Tibial artery (tissue), 4 donors: ENCODE measurements at places on chromosomes 11 and 22.

DNA sequence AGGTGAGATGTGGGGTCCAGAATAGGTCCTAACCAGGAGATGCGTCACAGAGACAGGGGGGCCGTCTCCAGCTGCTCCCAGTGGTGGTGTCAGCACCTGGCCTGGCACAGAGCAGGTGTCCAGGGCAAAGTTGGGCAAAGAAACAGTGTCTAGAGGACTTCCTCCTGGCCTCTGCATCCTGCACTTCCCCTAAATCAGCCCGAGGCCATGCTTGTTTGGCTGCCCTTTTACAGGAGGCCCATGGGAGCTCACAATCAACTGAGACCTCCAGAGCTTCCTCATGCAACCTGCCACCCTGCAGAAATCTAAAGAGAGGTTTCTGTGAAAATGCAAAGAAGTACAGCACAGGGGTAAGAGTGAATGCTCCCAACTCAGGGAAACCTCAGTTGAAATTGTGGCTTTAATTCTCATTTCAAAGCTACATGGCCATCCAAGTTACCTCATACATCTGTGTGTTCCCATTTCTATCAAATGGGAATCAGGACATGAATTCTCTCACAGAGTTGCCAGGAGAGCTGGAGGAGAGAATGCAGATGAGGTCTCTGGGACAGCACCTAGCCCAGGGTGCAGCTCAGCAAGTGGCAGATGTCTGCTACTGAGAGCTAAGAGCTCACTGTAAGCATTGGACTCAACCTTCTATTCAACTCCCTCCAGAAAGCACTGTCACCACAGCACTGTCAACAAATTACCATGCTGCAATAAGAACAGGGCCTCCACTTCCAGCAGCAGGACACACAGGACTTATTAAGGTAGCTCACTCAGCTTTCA is 32.6 kb downstream of the TCIRG1 start:
- no peaks in the 10 kb centered on the region for H3K4me1 ChIP-seq
- no peak overlapping the region for H3K4me3 ChIP-seq
- no peak for DNase-seq
- no peaks in the 10 kb centered on the region for H3K27me3 ChIP-seq

GRCh38 chr11:11580012-11580411 is 41.8 kb downstream of the GALNT18 start:
- no peaks in the 10 kb centered on the region for H3K4me1 ChIP-seq
- no peak overlapping the region for H3K27ac ChIP-seq
- H3K4me3 ChIP-seq = no peak overlapping the region
- no peak for DNase-seq
- H3K27me3 ChIP-seq = no peaks in the 10 kb centered on the region
- no peaks in the 10 kb centered on the region for H3K36me3 ChIP-seq

GRCh38 chr22:49322861-49323622 is 504.6 kb downstream of the BRD1 start:
- H3K36me3 ChIP-seq = no peaks in the 10 kb centered on the region
- H3K27me3 ChIP-seq = peaks cover 27% of the 10 kb centered on the region
- H3K4me1 ChIP-seq = no peaks in the 10 kb centered on the region
- H3K4me3 ChIP-seq = no peak overlapping the region
- no peak for DNase-seq

- no peaks in the 10 kb centered on the region for H3K4me1 ChIP-seq
- no peak overlapping the region for H3K27ac ChIP-seq
- no peak overlapping the region for H3K4me3 ChIP-seq
- no peaks in the 10 kb centered on the region for H3K27me3 ChIP-seq
Observed at GRCh38 chr11:109986488-109986887, 106.7 kb upstream of the ZC3H12C start.

DNA sequence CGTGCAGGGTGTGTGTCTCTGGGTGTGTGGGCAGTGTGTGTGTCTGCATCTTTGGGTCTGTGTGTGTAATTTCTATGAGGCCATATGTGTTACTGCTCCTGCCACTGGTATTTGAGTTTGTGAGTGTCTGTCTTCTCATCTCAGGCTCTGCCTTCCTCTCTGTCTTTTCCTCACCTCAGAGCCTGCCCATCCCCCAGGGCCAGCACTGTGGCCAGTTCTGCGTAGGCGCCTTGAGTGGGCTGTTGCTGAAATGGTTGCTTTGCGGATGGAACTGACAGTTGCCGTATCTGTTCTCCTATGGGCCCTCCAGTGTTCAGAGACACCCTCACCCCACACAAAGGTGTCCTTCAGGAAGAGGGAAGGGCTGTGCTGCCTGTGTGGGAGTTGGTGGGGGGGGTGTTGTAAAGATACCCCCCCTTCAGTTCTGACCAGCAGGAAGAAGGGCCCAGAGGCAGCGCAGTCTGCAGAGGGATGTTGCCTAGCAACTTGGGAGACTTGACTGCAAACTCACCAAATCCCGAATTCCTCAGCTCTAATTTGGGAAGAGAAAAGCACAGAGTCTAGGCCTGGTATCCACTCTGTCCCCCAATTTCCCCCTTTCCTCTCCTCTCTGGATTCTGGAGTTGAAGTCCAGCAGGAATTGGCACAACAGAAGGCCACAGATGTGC is 2.0 kb upstream of the NRGN start:
- no peaks in the 10 kb centered on the region for H3K36me3 ChIP-seq
- no peak overlapping the region for H3K4me3 ChIP-seq
- DNase-seq = no peak

DNA sequence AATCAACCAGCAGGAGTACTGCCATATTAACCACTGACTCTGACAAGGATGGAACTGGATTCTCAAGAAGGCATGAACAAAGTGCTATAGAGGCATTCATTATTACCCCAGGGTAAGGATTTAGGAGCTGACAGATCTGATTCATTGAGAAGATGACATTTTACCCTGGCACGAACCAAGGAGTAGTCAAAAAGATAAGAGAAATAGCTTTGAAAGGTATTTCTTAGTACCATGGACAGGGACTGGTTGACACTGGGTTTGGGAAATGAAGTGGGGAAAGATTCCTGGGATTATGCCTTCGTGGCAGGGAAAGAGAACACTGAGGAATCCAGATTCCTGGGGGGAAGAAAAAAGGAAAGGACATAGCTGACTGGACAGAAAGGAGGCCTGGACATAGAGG is 5.1 kb upstream of the SAAL1 start:
- H3K4me3 ChIP-seq = no peak overlapping the region
- peaks cover 15% of the 10 kb centered on the region for H3K27me3 ChIP-seq
- H3K4me1 ChIP-seq = no peaks in the 10 kb centered on the region
- no peak for DNase-seq
- no peak overlapping the region for H3K27ac ChIP-seq
- H3K36me3 ChIP-seq = no peaks in the 10 kb centered on the region

- no peaks in the 10 kb centered on the region for H3K36me3 ChIP-seq
- no peak overlapping the region for H3K4me3 ChIP-seq
- no peak for DNase-seq
- peaks cover 3% of the 10 kb centered on the region for H3K4me1 ChIP-seq
- no peaks in the 10 kb centered on the region for H3K27me3 ChIP-seq
Observed at GRCh38 chr11:38718049-38718448, 2120.0 kb upstream of the RAG2 start.

- no peak overlapping the region for H3K27ac ChIP-seq
- H3K4me3 ChIP-seq = no peak overlapping the region
- no peaks in the 10 kb centered on the region for H3K36me3 ChIP-seq
- H3K27me3 ChIP-seq = peaks cover 19% of the 10 kb centered on the region
- no peak for DNase-seq
Observed at GRCh38 chr11:128579798-128580504, 7.4 kb downstream of the ETS1 start.

DNA sequence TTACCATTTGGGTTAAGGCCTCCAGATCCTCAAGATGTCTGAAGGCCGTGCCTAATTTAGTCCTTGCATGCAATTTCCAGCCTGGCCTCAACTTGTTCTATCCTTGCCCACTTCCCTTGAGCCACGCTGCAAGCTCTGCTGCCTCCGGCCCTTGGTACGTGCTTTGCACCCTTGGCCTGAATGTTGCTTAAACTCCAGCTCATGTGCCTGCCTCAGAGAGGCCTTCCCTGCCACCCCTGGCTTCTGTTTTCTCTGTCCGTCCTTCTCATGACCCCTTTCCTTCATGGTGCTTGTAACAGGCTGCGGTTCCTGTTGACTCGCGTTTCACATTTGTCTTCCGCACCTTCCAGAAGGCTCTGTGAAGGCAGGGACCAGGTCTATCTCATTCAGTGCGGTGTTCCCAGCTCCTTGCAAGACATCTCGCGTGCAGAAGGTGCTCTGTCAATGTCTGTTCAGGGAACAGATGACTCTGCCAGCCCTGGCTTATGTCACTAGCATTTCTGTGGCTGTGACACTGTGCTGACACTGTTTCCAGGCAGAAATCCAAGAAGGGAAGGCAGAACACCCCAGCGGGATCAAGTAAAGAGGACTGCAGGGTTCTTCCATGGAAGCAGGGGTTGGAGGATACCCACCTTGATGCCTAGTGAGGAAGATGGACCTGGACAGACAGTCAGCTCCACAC is 61.8 kb downstream of the FBLN1 start:
- DNase-seq = no peak
- no peaks in the 10 kb centered on the region for H3K4me1 ChIP-seq
- no peak overlapping the region for H3K4me3 ChIP-seq
- no peak overlapping the region for H3K27ac ChIP-seq

GRCh38 chr11:1267441-1268100 is 41.9 kb downstream of the TOLLIP start:
- H3K27ac ChIP-seq = no peak overlapping the region
- peaks cover 5% of the 10 kb centered on the region for H3K36me3 ChIP-seq
- H3K4me1 ChIP-seq = peaks cover 6% of the 10 kb centered on the region
- no peak for DNase-seq

DNA sequence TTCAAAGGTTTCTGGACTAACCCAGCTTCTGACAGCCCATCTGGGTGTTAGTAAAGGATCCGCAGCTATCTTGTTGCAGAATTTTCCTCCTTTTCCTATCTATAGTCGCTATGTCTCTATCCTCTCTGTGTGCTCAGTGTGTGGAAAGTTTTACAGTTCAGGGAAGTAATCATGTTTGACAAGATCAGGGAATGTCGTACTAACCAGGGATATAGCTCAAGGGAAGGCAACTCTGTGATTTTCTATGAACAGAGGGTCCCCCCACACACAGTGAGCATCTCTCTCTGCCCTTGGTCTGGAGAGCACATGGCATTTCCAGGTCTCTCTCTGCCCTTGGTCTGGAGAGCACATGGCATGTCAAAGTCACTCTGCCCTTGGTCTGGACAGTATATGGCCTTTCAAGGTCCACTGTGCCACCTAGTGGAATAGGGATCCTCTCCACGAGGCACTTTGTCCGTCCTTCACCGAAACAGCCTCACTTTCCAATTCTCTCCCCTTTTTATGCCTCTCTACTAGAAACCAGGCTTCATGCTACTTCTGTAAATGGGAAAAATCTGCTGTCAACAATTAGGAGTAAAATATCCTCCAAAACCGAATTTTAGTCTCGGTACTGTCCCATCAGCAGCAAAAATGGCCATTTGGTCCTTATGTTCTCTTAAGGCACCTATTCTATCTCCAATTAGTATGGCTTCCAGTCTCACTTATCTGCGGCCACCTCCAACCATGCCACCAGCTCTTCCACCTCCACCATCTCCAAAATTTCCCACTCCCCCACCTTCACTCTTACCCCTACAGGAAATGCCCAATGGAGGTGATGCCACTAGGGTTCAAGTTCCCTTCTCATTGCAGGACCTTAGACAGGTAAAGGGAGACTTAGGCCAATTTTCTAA is 88.7 kb downstream of the IGLL5 start:
- H3K27me3 ChIP-seq = peaks cover 5% of the 10 kb centered on the region
- no peak overlapping the region for H3K27ac ChIP-seq
- no peak for DNase-seq
- H3K4me1 ChIP-seq = no peaks in the 10 kb centered on the region

DNA sequence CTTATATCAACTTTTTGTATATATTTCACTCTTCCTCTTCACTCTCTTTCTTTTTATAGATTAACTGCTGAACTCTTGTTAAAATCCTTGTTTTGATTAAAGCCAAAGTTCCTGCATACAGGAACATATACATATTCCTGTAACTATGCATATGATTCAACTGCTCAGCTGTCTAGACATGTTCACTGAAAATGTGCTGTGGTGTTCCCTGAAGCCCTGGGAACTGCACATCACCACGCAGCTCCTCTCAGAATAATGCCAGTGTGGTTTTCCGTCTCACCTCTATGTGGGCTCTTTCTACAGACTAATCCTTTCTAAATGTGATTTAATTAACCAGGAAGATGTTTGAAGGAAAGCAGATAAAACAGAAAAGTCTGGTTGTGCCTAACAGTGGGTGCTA is 25.6 kb upstream of the MMP12 start:
- H3K4me1 ChIP-seq = no peaks in the 10 kb centered on the region
- no peak overlapping the region for H3K27ac ChIP-seq
- H3K27me3 ChIP-seq = no peaks in the 10 kb centered on the region
- no peaks in the 10 kb centered on the region for H3K36me3 ChIP-seq
- H3K4me3 ChIP-seq = no peak overlapping the region

DNA sequence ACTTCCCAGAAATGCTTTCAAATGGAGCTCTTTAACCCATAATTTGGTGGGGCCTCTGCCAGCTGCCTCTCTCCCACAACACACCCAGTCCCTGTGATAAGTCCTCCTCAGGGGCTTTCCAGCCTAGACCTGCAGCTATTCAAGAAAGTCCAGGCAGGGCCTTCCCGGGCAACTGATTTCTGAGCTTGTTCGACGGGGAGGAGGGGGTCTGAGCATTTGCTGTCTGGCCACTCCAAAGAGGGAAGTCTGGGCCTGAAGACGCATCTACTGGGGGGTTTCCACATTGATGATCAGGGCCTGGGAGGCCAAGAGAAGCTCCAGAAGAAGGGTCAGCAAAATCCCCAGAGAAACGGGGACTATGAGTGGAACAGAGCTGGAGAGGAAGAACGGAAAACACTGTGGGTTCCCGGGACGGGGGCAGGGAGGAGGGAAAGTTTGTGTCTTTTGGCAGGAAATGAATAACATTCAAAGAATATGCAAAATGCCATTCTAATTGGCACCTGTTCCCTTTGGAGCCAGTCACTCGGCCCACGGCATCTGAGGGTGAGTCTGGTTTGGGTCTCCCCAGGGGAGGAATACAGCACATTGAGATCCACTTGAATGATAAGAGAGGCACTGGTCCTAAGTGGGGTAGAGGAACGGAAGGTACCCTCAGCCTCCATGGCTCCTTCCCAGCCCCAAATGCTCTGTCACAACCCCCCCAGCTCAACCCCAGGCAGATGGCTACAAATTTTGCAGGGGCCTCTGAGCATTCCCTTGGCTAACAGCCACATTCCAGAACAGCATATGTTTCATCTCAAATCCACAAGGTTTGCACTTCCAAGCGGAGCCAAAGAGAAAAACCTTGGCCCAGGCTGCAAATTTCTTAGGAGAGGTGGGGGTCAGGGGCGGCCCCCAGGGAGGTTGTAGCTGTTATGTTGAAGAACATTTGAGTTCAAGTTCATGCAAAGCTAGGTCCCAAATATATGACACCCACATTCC is 72.0 kb downstream of the RPUSD4 start:
- H3K36me3 ChIP-seq = no peaks in the 10 kb centered on the region
- H3K27me3 ChIP-seq = peaks cover 44% of the 10 kb centered on the region
- no peak for DNase-seq
- H3K4me1 ChIP-seq = no peaks in the 10 kb centered on the region

GRCh38 chr11:39036021-39036420 is 2423.4 kb downstream of the LRRC4C start:
- H3K36me3 ChIP-seq = no peaks in the 10 kb centered on the region
- H3K4me3 ChIP-seq = no peak overlapping the region
- H3K4me1 ChIP-seq = no peaks in the 10 kb centered on the region
- H3K27me3 ChIP-seq = no peaks in the 10 kb centered on the region
